ENCODE measurements at places on chromosomes 3 and 15.

DNA sequence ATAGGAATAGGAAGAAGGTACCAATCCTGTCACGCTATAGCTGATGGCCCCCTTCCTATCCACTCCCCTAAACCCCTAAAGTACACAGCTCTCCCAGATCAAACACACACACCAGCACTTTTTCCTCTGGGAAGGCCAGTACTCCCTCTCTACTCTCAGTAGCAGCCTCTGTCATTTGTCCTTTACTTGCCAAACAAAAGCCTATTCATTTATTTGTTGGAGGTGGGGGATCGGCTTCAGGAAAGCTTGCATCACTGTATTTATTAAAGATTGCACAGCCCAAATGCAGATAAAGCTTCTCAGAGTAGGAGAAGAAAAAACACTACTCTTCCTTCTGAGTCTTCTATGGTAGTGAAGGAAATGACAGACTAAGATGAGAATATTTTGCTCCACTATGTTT is 429.7 kb upstream of the RASGRP1 start:
- no peak for DNase-seq

- no peak for DNase-seq
Observed at GRCh38 chr15:35618260-35619188, 72.6 kb upstream of the DPH6 start.

- DNase-seq, result no peak
Observed at GRCh38 chr3:176119826-176120225, 1077.5 kb downstream of the TBL1XR1 start.

- DNase-seq, result no peak
Observed at GRCh38 chr3:9433627-9434521, 36.5 kb downstream of the SETD5 start.

GRCh38 chr15:81264072-81264857 is 59.7 kb downstream of the STARD5 start:
- DNase-seq, result no peak

DNA sequence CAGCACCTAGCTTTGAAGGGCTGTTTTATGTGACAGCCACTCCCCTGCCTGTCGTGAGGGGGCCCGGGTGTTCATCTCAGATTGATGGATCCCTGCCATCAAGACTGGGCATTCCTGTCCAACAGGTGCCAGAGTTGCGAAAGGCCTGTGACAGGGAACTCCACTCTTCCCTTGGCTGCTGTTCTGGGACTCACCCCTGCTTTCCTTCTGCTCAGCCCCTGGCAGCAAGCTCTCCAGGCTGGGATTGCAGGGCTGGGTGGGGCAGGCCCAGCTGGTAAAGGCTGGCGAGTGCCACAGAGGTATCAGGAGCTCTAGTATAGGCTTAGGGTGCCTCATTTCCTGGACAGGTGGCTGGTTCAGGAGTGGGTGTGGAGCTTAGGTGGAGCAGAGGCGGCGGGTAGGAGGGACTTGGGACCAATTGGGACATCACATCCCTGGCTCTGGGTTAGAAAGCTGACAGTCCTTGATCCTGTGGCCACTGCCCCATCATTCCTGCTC is at the start of gene PLA2G4B:
TSS of gene PLA2G4B (plus strand) at position 448 of the 498 bp plus-strand sequence. CDS start 67 bp downstream, outside the sequence.
- DNase-seq, result peak; percentile 14

DNA sequence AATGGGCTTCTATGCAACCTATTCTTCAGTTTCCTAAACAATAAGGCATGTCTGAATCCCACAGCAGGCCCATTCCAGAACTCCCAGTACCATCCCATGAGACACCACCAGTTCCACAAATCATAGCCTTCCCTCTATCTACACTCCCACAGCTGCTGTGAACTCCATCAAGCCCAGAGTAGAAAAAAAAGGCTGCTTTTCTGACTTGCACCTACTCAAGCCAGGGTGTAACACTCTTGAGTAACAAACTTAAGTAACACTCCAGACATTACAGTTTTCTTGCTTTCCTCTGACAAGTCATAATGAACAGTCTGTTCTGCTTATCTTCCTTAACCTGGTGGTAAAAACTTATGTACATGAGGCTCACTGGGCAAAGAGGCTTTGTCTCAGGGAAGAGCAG is 283.1 kb downstream of the NFKBIZ start:
- DNase-seq, result no peak

DNA sequence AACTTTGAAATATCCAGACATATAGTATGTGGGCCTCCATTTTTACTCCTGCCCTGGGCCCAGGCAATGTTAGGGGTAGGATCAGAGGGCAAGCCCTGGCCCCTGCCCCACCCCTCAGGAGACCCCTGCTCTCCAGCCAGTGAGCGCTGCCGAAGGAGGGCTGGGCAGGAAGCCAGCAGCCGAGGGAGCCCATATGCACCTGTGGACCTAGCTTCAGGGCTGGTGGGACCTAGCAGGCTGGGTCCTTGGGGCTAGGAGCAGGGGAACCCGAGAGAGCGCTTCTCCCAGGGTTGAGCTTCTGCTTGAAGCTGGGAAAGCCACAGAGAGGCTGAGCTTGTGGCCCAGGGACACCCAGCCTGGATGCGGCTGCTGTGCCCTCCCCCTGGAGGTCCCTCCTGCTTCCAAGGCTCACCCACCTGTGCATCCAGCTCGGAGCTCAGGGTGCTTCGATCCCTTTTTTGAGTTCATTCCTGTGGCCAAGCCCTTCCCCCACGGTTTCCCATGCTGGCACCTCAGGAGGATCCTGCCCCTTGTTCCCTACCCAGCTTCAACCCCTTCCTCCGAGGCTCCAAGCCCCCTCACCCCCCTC is 21.0 kb upstream of the CYP11A1 start:
- no peak for DNase-seq

All from NCI-H2081 (cell line).